ENCODE measurements at places on chromosomes 3 and 15.

DNA sequence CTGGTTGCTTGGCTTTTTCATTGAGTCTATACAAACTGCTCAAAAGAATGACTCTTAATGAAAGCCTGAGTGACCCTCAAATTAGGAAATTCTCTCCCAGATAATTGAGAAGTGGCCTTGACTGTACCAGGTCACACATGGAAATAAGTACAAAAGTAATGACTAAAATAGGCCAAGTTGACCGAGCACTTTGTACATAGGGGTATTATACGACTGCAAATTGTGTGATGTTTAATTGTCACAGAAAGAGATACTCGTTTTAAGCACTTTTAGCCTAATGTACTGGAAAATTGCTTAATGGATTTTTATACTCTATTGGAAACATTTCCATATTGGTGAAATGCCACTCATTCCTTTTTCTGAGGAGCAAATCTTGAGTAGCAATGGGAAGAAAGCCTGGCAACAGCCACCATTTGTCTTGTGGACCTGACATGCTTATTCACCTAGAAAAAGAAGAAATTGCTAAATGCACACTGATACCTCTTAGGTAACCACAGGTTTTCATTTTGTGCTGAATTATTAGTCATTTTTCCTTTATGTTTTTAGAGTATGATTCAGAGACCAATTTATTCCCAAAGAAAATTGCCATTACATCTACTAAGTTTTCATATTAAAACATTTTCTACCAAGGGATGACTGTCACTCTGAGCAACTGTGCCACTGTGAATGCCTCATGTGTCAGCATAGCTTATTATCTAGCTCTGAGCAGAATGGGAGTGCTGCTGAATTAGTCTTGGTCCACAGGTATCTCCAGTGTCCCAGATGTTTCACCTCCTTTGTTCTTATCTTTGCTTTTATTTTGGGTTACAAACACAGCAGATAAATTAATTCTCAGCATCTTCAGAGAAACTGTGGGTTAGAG lies 8.9 kb upstream of the PXK start:
- DNase-seq: peak; percentile 38

DNA sequence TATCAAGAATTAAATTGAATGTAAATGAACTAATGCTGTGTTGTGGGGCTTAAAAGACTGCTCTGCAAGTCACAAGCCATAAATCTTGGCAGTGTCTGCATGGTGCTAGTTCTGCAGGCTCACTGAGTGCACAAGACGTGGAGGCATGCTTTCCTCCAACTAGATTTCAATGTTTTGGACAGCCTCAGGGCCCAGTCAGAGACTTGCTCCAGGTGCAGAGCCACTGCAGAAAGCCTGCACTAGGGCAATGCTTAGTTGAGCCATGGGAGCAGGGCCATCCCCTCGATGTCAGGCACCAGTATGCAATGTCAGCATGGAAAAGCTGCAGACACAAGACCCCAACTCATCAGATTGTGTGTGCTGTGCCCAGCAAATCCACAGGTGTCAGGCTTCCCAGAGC lies 234.5 kb upstream of the CDIN1 start:
- DNase-seq: no peak

DNA sequence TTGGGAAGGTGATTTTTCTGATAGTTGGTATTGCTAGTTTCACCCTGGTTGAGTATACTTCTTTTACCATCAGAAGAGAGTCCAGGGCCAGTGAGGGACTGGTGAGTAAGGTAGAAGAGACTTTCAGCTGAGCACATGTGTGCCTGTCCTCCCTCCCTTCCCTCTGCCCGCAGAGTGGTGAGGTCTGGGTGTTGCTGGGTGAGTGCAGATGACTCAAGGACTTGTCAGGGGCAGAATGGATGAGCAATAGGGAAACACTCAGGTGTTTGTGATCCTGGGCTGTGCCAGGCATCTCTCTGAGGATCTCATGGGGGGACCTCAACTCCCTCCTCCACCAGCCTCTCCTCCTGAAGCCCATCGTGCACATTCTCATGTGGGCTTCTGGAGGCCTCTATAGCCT lies 76.0 kb upstream of the GSK3B start:
- peak; percentile 99 for DNase-seq

DNA sequence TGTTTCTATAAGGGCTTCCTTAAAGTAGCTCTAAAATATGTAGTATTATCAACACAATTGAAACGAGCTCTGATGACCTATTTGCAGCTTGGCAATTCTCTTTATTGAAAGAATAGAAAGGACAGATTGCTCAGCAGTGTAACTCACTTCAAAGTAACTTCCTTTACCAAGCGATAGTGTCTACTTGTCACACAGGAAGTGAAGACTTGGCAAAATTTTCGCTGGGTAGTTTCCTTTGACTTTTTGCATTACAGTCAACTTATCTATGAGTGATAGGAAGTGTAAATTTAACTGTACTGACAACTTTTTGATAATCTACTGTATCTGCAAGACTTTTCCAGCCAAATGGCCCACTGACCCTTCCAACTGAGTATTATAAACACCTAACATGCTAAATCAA lies 22.8 kb downstream of the SLC9A9 start:
- no peak for DNase-seq

DNA sequence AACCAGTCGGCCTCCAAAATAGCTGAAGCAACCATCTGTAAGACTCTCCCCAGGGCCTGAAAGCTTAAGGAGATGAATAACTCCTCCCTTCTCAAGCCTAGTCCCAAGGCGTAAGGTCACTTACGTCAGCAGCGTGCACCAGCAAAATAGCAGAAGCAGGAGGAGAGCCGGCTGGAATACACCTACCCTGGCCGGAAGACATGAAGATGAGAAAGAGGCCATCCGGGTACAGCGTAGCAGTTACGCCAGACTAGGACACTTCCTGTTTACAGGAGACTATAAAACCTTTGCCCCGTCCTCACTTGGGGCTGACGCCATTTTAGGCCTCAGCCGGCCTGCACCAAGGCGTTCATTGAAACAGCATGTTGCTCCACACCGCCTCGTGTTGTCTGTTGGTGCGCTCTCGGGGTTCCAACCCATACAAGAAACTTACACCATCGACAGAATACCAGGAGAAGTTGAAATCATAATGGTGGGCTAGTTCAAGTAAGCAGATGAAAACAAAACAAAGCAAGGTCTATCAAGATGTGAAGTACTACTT lies 2.5 kb downstream of the CFAP92 start:
- DNase-seq: no peak

GRCh38 chr3:128482175-128482574 lies 10.8 kb downstream of the GATA2 start:
- DNase-seq: no peak

- no peak for DNase-seq
Observed at GRCh38 chr3:195159814-195160165, 111.2 kb downstream of the XXYLT1 start.

GRCh38 chr15:77566092-77566491 lies 66.6 kb downstream of the LINGO1 start:
- no peak for DNase-seq

GRCh38 chr3:129112308-129113052 lies 9.1 kb downstream of the RAB43 start:
- no peak for DNase-seq

GRCh38 chr15:68583936-68584755 lies 5.4 kb downstream of the CORO2B start:
- no peak for DNase-seq

Measured in epithelial cell of esophagus (primary cell).